ENCODE measurements at places on chromosomes 6 and 20.

DNA sequence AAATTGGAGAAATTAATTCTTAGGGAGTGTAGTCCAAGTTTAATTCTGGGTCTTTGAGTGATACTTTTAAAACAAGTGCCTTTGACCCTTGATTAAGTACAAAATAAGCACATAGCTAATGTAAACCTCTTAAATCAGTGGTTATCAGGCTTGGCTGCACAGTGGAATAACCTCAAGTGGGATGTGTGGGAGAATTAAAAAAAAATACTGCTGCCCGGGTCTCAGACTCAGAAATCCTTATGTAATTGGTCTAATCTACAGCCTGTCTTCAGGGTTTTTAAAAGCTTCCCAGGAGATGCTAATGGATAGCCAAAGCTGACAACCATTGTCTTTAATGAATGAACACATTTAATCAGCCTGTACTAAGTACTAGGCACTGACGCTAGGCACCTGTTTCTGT lies 28.5 kb upstream of the TMEM14A start:
- DNase-seq: no peak

GRCh38 chr6:89597372-89597771 lies 41.2 kb downstream of the LYRM2 start:
- no peak for DNase-seq

- no peak for DNase-seq
Measured at GRCh38 chr6:139964737-139965136, 590.3 kb upstream of the CITED2 start.

DNA sequence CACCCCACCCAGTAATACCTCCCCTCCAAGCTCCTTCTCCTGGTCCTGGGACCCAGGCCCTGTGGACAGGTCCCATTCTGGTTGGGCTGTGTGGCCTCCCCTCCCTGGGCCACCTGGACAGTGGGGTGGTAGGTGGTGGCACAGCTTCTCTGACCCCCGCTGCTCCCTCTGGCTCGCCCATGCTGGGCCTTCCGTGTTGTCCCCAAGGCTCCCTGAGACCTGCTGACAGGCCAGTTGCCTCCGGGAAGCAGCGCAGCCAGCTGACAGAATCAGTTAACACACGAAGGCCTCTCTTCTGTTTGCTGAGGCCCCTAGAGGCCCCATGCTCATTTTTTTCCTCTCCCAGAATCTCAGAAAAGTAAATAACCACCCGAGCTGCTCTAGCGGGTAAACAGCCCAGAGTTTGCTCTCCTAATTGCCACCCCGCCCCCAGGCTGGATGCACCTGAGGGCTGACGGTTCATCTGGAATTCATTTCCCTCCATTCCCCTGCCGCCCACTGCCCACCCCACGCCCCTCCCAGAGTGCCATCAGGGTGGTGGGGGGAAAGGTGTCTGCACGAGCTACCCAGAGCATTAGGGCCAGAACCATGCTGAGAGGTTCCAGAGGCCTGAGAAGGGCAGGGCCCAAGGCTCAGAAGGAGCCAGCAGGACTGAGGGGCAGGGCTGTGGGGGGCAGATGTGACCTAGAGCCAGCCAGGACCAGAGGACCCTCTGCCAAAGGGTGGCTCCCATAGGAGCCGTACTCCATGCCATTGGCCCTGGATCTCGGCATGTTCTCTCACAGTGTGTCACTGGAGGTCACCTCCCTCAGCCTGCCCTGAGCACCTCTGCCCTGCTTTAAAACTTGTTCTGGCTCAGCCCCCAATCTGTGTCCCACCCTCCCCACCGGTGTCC lies 157.5 kb downstream of the GRM4 start:
- DNase-seq: no peak

GRCh38 chr6:28856620-28857005 lies 67.2 kb downstream of the TRIM27 start:
- no peak for DNase-seq

DNA sequence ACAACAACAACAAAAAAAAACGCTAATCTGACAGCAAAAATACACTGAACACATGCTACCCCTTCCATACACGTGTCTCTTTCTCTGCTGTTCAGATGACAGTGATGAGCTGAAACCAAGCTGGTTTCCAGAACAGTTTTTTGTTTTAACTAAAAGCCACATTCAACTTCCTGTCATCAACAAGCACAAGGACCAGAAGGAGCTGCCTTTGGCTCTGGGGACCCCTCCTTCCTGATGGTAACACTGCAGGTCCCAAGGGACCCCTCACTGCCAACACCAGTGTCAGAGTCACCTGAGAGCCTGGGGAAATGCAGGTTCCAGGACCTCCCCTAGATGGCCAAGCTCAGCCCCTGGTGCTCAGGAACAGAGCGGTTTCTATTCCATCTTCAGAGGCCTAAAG lies 6.0 kb downstream of the CST7 start:
- no peak for DNase-seq

DNA sequence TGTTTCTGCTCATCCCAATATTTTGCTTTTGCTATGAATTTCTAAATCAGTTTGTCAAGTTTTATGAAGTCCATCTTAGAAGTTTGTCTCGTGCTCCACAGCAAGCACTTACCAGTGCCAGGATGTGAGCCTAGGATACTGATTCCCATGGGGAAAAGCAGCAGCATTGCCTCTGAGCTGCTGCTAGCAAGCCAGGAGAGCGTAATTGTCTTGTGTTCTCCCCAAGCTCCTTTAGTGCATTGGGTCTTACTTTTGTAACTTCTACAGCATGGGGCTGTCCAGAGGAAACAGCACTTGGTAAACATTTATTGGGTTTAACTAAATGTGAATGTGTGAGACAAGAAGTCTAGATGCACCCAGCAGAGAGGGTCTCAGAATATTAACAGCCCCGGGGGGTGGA lies 76.1 kb downstream of the RNF182 start:
- no peak for DNase-seq

- no peak for DNase-seq
Measured at GRCh38 chr20:52103335-52103912, 88.2 kb downstream of the ZFP64 start.

DNA sequence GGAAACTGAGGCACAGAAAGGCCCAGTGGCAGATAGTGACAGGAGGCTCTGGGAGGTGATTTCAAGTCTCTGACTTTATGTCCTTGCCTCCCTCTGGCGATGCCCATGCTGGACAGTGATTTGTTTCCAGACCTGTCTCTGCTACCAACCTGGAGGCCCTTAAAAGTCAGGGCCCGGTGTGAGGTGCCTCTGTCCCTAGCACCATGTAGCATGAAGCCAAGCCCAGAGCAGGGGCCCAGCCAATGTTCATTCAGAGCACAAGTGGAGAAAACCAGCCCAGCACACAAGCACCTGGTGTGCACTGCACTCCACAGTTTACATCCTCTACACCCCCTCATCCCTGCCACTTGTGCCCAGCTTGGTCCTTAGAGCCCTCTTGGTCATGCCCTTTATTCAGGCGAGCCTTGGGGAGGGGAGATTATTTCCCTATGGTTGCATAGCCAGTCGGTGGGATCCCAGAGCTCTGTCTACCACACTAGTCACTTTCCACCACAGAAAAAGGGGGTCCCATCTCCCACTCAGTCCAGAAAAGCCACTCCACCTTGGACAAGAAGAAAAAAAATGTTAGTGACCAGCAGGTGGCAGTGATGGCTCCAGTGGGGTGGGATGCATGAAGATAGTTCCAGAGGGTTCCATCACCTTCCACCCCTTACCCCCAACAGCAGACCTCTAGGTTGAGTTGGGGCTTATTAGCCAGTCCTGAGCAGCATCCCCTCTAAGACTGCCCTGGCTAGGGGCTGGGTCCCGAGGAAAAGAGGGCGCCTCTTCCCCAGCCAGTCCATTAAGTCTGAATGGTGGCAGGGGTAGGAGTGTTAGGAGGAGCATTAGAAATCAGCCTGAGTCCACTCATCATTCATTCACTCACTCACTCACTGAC lies 30.9 kb downstream of the KIAA1755 start:
- no peak for DNase-seq

DNA sequence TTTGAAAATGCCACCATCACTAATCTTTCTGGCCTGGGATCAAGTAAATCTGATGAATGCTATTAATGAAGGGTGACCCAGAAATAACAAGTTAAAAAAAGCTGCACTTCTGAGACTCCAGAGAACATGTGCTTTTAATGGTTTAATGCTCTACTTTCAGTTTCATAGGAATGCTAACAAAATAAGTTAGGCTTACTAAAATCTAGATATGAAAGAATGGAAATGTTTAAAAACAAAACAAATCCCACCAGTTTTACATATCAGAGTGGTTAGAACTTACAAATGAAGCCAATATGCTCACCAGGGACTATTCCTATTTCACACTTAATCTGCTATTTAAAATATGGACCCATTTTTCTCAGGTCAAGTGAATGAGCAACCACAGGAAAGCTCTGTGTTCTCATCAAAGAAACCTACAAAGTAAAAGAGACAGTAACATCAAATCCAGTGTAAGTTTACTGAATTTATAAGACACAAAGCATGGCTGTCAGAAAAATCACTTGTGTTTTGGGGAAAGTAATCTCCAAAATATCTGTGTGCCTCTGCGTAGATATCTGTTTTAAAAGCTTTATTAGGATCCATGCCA lies 40.3 kb downstream of the FYN start:
- DNase-seq: no peak

GRCh38 chr6:144159223-144159622 lies 8.9 kb downstream of the STX11 start:
- DNase-seq: no peak

DNA sequence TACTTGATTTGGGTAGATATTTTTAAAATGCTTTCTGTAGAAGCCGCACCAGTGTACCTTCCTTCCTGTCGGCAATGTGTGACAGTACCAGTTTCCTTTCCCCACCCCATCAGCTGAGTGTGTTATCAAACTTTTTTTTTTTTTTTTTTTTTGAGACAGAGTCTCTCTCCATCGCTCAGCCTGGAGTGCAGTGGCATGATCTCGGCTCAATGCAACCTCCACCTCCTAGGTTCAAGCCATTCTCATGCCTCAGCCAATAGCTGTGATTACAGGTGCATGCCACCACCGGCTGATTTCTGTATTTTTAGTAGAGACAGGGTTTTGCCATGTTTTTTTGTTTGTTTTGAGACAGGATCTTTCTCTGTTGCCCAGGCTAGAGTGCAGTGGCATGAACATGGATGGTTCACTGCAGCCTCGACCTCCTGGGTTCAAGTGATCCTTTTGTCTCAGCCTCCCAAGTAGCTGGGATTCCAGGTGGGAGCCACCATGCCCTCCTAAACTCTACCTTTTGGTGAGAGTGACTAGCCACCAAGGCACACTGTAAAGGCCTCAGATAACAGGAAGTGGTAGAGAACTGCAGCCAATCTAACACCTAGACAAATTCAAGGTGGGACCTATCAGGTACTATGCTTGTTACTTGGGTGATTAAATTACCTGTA lies 26.5 kb upstream of the ZBTB22 start:
- no peak for DNase-seq

DNA sequence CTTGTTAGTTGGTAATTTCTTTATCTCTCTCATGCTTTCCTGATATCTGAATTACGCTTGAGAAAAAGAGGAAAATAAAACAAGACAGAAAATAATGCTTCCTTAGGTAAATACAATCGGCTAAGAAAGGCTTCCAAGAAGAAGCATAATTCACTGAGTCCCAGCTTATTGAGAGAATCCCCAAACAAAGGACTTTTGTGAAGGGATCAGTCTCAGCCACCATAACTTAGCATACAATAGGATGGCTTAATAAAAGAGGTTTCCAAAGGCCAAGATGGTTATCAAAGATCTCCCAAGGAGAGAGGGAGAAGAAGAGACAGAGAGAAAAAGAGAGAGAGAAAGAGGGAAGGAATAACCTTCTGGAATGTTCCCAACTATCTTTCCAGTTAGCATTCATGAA lies 46.0 kb upstream of the SALL4 start:
- no peak for DNase-seq

DNA sequence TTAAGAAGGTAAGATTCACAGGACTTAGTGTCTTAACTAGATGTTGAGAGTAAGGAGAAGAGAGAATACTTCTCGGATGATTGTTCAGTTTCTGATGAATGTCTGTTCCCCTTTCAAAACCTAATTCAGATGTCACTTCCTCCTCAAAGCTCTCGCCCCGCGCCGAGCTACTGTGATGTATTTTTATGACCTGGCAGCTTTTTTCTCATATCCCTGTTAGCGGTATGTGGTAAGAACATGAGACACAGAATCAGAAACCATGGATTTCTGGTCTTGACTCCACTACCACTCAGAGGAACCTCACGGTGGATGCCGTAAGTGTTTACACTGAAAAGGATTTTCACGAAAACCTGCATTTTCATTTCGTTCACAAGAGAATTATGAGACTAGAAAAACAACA lies 48.4 kb downstream of the CEP43 start:
- DNase-seq: no peak

DNA sequence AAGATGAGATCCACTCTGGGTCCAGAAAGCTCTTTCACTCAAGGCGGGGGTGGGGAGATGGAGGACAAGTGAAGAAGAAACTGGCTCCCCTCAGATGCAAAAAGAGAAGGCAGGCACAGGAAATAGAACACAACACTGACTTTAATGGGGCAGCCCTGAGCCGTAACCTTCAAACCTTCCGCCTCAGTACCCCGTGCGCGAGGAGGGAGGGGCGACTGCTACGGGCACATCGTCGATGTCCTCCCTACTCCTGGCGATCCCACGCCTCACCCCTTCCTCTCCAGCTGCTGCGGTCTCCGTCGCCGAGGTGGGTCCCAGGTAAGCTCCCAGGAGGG lies 3.9 kb downstream of the SPEF1 start:
- DNase-seq: no peak

- DNase-seq: no peak
Measured at GRCh38 chr6:115976321-115976870, 84.3 kb downstream of the FRK start.

DNA sequence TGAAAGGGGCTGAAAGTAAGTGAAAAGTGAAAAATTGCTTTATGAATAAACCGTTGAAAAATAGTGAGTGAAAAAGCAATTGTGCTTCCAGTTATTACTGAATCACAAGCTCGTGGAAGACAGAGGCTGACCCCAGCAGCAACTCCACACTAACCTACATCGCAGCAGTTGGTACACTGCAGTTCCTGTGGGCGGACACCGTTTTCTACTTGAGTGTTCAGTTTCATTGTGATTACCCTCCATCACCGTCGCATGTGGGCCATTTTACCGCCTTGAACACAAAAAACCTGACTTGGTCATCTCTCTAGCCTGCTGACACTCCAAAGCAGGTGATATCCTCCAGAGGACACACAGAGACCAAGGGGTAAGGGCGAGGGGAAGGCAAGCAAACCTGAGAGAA lies 28.4 kb downstream of the PRDM1 start:
- no peak for DNase-seq

GRCh38 chr6:85240787-85241385 lies 209.0 kb upstream of the NT5E start:
- no peak for DNase-seq

GRCh38 chr20:48478370-48478769 lies 349.4 kb downstream of the PREX1 start:
- DNase-seq: no peak

Data from nucleus accumbens (tissue), 56 donors.